ENCODE measurements at places on chromosomes 1 and 21.

- no peak for DNase-seq
Observed at GRCh38 chr1:21821385-21822019, 9.4 kb downstream of the LDLRAD2 start.

- DNase-seq, result no peak
Observed at GRCh38 chr1:179545321-179545720, 30.4 kb downstream of the NPHS2 start.

- no peak for DNase-seq
Observed at GRCh38 chr1:156075162-156075561, 7.1 kb downstream of the MEX3A start.

GRCh38 chr1:171113382-171113781, 22.7 kb downstream of the FMO3 start:
- no peak for DNase-seq

GRCh38 chr1:246187834-246188372, 319.2 kb downstream of the SMYD3 start:
- DNase-seq, result no peak

DNA sequence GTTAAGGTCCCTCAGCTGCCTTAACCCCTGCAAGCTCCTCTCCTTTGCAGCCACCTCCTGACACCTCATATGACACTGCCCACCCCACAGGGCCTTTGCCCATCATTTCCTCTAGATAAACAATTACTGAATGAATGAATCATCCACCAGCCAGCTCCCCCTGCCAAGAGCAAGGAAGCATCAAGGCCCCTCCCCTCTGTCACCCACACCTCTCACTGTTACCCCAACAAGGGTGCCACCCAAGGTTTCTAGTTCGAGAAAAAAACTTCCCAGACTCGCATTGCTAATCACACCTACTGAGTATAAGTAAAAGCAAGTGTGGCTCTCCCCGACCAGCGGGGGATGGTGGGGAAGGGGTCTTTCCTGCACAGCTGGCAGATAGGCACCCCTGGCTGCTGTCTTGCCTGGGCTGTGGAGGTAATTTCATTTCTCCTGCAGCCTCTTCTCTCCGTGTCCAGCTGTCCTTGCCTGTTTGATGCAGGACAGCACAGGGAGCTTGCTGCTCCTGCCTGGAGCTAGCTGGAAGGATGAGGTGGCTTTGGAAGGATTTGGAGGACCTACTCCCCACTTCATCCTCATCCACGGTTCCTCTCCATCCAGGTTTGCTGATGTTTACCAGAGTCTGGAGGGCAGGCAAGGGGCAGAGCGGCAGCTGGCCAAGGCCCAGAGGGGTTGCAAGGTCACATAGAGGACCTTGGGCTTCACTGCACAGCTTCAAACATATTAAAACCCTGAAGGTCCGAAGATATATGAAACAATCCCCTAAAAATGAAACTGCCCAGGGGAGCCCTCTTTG, 33.1 kb upstream of the LBR start:
- peak; percentile 78 for DNase-seq

- DNase-seq, result no peak
Observed at GRCh38 chr21:31233711-31234110, 110.3 kb downstream of the TIAM1 start.

DNA sequence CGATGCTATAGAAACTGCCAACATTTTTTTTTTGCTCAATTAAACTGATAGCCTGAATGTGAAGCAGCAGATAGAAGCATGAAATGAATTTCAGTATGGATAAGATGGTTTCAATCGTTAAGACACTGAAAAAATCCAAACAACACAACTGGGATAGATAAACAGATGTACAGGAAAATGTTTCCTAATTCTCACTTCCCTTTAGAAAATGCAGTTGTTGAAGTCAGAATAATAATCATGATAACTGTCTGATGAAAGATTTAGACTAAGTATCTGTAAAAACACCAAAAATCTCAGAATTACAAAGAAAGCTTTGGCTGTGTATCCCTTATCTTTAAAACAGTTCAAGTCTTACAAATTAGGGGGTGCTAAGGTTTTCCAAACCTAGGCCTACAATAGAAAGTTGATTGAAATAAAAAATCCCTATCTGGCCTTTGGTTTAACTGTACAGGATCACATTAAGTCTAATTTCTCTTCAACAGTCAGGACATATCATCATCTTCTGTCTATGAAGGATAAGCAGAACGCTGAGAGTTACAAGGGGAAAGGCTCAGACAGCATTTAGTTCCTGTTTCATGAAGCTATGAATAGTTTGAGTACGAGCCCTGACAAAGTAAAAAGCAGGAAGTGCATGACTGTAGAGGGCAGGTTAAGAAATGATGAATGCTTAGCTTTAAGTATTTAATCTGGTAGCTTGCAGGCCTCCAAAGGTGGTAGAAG, 203.2 kb downstream of the APP start:
- peak; percentile 36 for DNase-seq

- no peak for DNase-seq
Observed at GRCh38 chr1:13899856-13900255, 199.9 kb downstream of the PRDM2 start.
